NCI-H146 (cell line): ENCODE measurements at places on chromosomes 7 and 10.

- no peak for DNase-seq
Observed at GRCh38 chr7:117008886-117009531, 55.7 kb downstream of the ST7 start.

DNA sequence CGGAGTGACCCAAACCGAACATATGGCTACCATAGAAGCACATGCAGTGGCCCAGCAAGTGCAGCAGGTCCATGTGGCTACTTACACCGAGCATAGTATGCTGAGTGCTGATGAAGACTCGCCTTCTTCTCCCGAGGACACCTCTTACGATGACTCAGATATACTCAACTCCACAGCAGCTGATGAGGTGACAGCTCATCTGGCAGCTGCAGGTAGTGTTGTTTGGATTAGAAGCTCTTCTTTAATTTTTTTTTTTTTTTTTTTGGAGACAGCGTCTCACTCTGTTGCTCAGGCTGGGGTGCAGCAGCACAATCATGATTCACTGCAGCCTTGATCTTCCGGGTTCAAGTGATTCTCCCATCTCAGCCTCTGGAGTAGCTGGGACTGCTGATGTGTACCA is 45.8 kb downstream of the NRF1 start:
- DNase-seq = no peak

- DNase-seq = no peak
Observed at GRCh38 chr10:130140425-130140824, 4.2 kb downstream of the GLRX3 start.

DNA sequence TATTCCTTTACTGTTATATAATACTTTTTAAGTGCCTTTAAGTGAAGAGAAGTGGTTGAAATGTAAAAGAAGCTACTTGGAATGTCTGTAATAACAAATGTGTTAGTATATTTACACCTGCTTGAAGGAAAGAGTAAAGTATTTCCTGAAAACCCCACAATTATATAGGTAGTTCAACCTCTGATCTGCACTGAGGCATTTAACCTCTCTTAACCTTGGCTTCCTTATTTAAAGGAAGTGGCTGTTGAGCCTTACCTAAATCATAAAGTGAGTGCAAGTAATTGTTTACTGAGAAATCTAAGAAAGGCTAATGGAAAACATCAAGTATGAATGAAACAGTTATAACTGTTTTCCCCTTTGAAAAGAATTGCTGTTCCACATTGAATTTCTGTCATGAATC is 294.5 kb downstream of the ADK start:
- DNase-seq = no peak

GRCh38 chr7:44278451-44279161 is 46.8 kb downstream of the CAMK2B start:
- no peak for DNase-seq

GRCh38 chr10:118838364-118838763 is 83.6 kb upstream of the CACUL1 start:
- DNase-seq = no peak

GRCh38 chr7:36855330-36855729 is 131.0 kb upstream of the AOAH start:
- no peak for DNase-seq

- no peak for DNase-seq
Observed at GRCh38 chr10:115046686-115047236, 46.4 kb upstream of the ATRNL1 start.

DNA sequence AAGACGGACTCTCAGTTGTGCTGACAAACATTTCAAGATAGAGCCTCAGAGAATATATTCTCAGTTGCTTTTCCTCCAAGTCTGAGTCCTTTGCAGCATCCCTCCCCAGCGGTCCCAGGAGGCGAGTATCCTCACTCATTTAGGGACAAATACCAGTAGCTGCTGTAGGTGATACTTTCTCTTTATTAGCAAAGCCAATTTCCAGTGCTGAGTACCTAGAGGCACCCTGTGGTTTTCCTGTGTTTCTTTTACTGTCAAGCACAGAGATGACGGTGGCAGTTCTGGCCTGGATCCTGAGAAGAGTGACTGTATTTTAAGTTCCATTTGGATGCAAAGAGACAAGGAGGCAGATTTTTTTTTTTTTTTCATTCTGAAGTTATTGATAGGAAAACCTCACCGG is 1058.4 kb downstream of the SORCS3 start:
- no peak for DNase-seq

- no peak for DNase-seq
Observed at GRCh38 chr10:47224546-47225218, 75.3 kb upstream of the GDF10 start.

DNA sequence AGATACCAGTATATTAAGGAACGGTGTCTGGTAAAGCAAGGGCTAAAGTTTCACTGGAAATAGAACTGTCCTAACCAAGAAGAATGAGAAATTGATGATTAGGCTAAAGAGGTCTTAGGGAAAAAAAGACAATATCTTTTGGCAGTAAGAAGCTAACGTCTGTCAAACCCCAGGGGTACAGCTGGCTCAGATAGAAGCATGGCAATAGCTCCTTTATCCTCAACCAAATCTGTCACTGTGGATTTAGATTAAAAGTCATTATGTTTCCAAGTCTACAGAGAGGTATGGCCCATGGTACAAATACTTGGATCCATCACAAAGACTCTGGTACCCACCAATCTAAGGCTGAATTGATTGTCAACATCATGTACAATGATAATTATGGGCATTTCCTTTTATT is 8.6 kb upstream of the SLC16A9 start:
- no peak for DNase-seq

- no peak for DNase-seq
Observed at GRCh38 chr7:134520130-134520529, 7.2 kb upstream of the AKR1B10 start.

DNA sequence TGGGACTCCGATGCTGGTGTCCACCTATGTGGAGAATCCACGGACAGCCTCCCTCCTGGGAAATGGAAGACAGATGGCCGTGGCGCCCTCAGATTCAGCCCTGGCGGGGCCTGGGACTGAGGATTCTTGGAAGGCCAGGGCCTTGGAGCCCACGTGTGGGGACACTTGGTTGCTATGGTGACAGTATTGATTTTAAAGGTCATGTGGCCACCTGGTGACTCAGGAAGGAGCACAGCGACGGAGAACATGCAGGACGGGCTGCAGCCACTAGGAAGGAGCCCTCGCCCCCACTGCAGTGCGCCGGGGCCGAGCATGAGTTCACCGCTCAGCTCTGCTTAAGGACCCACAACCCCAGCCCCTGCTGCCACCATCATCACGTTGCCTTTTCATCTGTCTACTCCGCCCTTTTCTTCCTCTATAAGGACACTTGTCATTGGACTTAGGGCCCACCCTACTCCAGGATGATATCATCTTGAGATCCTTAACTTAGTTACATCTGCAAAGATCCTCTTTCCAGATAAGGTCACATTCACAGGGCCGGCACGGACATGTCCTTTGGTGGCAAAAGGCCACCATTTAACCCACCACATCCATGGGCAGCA is 3.7 kb upstream of the STK32C start:
- DNase-seq = peak; percentile 69

GRCh38 chr7:66344166-66344565 is 139.0 kb downstream of the TPST1 start:
- no peak for DNase-seq

DNA sequence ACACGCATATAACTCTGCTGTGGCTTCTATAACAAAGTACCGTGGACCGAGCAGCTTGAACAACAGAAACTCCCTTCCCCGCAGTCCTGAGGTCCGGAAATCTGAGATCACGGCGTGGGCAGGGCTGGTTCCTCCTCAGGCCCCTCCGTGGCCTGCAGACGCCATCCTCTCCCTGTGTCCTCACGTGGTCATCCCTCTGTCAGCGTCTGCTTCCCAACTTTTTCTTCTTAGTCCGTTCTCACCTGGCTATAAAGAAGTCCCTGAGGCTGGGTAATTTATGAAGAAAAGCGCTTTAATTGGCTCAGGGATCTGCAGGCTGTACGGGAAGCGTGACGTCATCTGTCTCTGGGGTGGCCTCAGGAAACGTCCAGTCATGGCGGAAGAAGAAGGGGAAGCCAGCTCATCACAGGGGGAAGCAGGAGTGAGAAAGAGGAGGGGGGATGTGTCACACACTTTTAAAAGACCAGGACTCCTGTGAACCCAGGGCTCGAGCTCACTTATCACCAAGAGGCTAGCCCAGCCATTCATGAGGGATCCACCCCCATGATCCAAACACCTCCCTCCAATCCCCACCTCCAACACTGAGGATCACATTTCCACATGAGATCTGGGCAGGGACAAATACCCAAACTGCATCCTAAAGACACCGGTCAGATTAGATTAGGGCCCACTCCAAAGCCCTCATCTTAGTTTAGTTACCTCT is 91.2 kb upstream of the INSIG1 start:
- no peak for DNase-seq

- DNase-seq = no peak
Observed at GRCh38 chr7:84181628-84182027, 13.0 kb downstream of the SEMA3A start.
